ENCODE measurements at places on chromosomes 7 and 10.

GRCh38 chr10:99760321-99760720 is 22.1 kb upstream of the ABCC2 start:
- no peak for DNase-seq

- no peak for DNase-seq
Observed at GRCh38 chr10:67802767-67803538, 35.0 kb downstream of the DNAJC12 start.

DNA sequence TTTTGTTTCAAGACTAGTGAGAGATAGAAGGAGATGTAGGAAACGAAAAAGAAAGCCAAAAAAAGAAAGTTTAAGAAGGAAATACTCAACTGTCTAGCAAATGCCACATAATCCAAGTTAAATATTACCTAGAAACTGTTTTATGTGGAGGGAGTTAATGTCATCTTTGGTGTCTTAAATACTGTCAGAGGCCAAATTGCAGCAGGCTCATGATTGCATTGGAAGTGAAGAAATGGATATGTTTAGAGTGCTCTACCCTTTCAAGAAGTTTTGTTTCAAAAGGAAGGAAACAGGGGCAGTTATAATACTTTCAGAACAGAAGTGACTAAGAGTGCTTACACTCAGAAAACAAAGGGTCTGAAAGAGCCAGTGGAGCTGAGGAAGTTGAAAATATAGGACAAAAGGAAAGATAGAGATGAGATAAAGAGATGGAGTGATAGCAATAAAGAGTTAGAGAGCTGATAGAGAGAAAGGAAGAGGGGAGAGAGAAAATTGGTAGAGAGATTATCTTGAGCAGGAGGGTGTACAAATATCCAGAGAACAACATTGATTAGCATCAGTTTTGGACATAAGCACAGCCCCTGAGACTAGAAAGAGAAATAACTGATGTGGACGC is 28.0 kb upstream of the GNAI1 start:
- peak; percentile 9 for DNase-seq

- no peak for DNase-seq
Observed at GRCh38 chr7:83704564-83704963, 55.6 kb upstream of the SEMA3E start.

DNA sequence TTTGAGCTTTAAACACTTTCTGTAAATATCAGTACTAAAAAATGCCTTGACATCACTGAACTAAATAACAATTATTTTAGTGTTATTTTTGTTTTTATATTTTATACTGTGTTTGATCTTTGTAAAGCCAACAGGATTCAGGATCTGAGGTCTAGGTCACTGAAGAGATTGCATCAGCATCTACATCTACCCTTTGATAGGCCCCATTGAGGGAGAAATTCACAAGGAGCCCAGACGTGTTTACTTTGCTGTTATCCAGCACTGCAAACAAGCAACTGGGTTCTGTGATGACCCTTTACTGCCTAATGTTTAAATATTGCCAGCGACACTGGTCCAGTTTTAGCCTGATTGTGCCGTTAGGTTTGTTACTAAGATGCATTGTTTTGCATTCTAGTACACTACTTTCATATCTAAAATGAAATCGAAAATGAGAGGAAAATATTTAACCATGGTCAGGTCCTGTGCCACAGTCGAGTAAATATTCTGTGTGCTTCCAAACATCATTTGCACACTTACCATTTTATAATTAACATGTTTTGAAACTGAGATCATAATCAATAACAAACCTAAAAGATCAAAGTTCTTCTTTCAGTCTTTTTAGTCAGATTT is 48.7 kb downstream of the SP8 start:
- no peak for DNase-seq

- no peak for DNase-seq
Observed at GRCh38 chr10:132916956-132917666, 25.3 kb downstream of the CFAP46 start.

DNA sequence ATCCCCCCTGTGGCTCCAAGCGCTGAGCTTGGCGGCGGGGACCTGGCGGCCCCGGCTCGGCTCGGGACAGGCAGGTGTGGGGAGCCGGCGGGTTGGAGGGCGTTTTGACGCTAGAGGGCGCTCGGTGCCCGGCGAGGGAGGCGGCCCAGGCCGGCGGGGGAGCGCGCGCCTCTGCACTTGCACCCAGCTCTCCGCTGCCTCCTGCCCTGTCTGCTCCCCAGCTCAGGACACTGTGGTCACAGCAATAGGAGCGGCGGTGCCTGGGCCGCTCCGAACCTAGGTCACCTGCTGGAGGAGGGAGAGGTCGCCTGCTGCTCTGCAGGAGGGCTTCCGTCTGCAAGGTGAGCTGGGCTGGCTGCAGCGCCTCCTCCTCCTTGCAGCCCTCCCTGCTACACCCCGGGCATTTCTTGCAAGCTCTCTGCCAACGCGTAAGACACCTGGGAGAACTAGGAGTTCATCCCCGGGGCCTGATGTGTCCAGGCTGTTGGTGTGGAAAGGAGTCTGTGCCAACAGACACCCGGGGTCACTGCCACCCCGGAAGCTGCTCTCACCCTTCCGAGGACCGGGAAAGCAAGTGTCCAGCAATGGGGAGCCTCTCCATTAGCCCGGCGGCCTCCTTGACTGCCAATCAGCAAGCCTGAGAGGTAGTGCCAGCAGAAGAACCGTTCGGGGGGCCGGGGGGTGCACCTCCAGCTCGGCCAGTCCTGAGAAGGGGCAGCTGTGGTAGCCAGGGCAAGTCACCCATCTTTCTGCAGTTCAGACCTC is 620.4 kb downstream of the GALNT17 start:
- DNase-seq: no peak

DNA sequence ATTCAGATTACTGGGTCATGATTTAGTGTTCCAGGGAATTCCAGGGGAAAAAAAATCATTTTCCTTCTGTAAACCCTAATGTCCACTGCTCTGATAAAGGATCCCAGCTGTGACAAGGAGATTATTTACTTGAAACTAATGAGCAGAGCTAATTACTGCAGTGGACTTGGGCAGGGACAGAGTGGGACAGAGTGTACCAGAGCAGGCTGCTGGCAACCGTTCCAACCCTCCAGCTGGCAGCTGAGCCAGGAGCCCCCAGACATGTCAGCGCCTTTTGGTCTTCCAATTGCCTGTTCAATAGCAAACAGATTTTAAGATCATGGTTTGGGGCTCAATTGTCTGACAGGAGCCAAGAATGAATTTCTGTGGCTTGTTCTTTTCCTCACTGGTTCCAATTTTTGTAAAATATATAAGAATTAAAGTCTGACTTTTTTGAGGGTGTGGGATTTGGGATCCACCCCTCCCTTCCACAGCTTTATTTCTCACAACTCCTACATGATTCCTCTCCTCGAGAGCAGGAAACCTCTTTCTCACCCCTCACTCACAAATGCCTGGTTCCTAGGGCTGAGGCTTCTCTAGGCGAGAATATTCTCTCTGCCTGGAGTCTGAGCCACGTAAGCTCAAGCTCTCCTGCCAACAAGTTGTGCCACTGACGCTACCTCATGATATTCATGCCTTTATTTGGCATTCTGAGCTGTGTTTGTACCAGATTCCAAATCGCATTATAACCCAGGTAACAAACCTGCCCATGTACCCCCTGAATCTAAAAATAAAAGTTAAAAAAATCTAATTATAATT is 20.6 kb upstream of the FAM180A start:
- DNase-seq: no peak

- DNase-seq: no peak
Observed at GRCh38 chr7:155814316-155815276, 2.3 kb upstream of the SHH start.

- no peak for DNase-seq
Observed at GRCh38 chr7:55046582-55047342, 27.9 kb downstream of the EGFR start.

Measured in T-helper 1 cell (primary cell).